Stimulated activated CD4-positive, alpha-beta T cell treated with anti-CD3 and anti-CD28 coated beads, TNF-alpha, amount 100 ng/mL, for 48 hours (primary cell): ENCODE measurements at places on chromosomes 3 and 15.

DNA sequence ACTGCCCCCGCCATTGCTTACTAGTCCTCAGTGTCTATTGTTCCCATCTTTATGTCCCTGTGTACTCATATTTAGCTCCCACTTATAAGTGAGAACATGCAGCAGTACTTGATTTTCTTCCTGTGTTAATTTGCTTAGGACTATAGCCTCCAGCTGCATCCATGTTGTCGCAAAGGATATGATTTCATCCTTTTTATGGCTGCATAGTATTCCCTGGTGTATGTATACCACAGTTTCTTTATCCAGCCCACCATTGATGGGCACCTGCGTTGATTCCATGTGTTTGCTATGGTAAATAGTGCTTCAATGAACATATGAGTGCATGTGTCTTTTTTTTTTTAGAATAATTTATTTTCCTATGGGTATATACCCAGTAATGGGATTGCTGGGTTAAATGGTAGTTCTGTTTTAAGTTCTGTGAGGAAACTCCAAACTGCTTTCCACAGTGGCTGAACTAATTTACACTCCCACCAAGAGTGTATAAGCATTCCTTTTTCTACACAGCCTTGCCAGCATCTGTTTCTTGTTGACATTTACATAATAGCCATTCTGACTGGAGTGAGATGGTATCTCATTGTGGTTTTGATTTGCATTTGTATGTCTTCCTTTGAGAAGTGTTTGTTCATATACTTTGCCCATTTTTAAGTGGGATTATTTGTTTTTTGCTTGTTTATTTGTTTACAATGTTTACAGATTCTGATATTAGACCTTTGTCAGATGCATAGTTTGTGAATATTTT is 53.7 kb downstream of the GALK2 start:
- DNase-seq, result no peak

GRCh38 chr15:98560338-98560737 is 88.0 kb upstream of the IGF1R start:
- no peak for DNase-seq

DNA sequence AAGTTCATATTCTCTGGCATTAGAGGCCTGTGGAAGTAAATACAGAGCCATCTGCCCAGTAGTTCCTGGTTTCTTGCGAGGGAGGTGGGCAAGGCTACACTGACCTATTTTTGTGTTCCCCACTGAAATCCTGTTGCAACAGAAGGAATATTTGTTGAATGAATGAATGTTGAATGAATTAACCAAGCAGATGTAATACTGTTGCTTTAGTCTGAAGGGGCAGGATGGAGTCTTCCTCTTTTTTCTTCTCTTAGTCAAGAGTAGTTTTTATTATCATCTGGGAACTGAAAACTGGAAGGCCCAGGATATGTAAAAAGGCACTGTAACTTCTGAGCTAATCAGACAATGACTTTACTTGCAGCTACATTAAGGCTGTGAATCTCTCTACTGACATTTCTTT is 17.1 kb downstream of the BLOC1S6 start:
- DNase-seq, result no peak

DNA sequence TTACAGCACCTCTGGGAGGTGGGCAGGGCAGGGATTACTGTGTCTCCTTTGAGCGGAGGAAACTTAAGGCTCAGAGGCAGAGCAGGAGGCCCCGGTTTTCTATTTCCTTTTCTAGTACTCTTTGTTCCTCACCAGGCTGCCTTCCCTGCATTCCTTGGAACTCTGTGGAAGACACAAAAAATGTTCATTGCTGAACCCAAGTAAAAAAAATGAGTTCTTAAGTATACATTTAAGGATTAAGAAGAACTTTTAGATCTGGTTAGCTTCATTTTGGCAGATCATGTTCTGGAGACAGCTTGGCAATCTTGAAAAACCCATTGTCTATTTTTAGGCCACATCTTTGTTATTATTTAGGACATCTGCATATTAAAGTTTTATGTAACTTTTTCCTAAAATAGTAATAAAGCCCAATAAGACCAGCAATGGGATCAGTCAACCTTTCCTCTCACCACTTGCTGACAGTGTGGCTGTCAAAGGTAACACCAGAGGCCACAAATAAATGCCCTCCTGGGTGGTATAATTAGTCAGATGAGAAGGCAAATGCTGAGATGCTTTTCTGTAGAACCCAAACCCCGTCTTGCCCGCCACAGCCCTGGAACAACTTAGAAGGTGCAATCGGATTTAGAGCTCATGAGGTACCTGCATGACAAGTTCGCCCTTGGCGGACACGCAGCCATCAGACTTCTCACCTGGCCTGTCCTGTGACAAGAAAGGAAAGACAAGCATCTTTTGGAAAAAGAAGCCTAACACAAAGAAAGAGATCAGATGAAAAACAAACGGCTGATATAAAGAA is 97.2 kb downstream of the DGKG start:
- DNase-seq, result no peak

GRCh38 chr3:66938338-66938963 is 59.7 kb upstream of the KBTBD8 start:
- DNase-seq, result no peak

DNA sequence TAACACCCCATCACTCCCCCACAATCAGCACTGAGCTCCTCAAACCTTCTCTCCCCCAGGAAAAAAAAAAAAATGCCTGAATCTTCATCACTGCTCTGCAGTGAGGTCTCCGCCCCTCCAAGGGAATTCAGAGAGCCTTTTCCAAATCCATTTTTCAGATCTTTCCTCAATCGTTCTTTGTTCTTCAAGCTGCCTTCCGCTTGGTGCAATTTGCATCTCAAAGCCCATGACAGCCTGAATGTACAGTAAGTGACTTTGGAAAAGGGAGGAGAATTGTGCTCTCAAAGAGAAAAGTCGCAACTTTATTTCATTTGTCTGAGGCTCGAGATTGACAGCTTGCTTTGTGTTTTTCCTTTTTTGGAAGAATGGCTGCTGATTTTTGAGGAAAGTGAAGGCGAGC is 75.0 kb downstream of the CORO2B start:
- no peak for DNase-seq

DNA sequence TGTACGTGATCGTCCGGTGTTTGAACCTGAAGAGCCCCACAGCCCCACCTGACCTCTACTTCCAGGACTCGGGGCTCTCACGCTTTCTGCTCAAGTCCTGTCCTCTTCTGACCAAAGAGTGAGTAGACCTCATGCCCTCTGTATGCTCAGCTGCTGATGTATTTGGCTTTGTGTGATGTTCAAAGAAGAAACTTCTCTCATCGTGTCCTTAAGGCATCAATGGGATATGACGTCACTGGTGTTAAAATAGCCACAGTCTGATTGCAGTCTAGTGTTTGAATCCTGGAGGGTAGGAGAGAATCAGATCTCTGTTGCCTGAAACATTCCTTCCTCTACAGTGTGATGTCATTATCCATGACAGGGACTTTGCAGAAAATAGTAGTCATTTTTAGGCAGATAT is 28.1 kb downstream of the ABHD2 start:
- DNase-seq, result no peak

DNA sequence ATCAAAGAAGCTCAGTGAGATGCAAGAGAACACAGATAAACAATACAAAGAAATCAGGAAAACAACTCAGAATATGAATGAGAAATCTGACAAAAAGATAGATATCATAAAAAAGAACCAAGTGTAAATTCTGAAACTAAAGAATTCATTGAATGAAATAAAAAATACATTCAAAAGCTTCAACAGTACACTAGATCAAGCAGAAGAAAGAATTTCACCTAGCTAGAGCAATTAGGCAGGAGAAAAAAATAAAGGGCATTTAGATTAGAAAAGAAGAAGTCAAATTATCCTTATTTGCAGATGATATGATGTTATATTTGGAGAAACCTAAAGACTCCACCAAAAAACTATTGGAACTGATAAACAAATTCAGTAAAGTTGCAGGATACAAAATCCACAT is 19.4 kb upstream of the CX3CR1 start:
- DNase-seq, result no peak

- DNase-seq, result no peak
Measured at GRCh38 chr3:154421083-154421482, 8.9 kb downstream of the GPR149 start.

- DNase-seq, result no peak
Measured at GRCh38 chr3:13025090-13025489, 48.1 kb downstream of the IQSEC1 start.

DNA sequence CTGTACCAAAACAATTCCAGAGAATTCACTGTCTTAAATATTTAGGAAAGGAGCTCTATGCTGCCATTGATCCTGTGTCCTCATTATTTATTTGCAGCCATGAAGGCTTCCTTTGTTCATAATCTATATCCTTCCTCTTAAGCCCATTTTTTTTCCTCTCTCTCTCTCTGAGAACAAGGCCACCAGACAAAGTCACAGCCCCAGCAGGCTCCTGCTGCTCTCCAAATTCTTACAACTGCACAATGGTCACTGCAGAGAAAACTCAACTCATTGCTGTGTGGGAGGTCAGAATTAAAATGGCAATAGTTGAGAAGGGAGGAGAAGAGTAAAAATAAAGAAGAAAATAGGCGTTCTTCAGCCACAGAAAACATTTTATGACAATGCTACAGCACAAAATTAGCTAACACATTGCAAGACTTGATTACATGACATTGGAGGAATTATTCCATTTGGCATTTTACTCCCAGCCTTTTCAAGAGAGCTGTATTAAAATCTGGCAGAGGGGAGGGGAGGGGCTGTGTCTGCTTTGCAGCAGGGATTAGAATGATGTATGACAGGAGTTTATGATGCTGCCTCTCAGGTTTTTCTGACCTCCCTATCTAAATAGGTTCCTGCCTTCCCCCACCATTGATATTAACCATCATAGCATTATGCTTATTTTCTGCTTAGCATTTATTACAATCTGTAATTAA is 399.7 kb upstream of the THBS1 start:
- DNase-seq, result no peak

DNA sequence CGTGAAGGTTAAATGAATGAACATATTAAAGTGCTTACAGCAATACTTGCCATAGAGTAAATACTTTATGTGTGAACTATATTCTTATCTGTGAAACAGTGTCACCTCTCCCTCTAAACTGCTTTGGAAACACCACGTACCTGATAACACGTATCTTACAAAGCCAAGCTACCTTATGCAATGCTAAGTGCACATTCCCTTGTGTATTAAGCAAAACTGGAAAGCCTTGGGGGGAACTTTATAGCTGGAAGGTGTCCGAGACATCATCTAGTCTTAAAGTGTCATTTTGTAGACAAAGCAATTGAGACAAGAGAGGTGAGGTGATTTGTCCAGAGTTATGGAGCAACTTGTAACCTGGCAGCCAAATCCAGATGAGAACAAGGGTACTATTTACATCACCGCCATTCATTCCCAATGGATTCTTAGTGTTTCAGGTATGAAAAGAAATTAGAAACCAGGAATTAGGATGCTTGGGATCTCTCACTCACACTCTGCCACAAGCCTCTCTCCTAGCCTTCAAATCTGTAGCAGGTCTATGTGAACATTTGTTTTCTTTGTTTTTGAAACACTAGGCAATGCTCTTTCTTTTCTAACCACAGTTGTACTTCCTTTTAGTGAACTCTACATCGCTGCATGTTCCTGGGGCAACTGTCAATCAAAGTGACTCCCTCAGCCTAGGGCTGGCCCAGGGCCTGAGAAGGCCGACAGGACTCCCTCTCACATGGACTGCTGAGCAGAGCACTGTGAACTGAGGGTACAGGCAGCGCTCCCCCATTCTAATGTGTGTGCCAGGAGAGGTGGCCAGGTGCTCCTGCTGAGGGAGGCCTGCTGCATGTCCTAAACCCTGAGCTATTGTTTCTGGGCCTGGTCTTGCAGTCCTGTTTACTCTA is 13.9 kb upstream of the MGLL start:
- no peak for DNase-seq

DNA sequence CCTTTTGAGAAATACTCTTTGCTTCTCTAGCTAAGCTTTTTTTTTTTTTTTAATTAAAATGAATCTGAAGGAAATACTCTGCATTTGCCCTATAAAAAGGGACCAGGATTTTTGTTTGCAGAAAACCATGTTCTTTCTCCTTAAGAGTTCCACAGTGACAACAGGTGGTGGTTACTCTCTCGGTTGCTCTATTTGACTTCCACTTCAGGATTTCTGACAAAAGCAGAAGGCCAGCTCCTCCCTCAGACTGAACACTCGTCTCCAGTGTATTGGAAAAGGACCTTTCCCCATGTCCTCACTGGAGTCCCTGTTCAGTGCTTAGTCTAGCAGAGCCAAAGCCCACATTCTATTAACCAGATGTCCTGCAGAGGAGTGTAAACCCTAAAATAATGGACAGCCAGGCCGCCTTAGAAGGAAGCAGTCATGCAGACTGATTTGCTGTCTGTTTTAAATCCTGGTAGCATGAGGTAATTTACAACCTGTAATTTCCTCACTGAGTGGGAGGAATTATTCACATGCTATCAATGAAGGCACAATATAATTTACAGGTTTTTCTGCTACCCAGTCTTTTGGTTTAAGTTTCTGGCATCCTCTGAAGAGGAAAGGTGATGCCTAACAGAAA is 599.3 kb downstream of the PYDC2 start:
- no peak for DNase-seq

DNA sequence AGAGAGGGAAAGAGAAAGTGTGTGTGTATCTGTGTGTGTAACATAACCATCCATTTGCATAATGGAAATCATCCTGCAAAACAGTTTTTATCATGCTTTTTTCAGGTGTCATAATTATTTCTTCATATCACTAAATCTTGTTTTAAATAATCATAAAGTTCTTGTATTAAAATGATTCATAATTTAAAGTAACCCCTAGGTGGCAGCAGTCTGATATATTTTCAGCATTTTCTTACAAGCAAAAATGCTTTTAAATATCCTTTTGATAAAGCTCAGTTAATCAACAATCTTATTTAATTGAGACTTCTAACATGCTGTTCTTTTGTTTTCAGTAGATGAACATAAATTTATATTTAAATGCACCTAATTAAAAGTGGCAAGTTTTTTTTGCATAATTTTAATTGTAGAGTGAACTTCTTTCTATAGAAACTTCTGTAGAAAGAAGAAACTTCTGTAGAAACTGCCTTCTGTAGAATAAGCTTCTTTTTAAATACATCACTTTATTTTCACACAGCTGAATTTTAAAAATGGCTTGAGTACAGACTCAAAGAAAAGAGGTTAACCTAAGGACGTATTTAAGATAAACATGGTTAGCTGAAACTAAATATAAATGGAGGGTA is 72.5 kb downstream of the OPA1 start:
- no peak for DNase-seq

DNA sequence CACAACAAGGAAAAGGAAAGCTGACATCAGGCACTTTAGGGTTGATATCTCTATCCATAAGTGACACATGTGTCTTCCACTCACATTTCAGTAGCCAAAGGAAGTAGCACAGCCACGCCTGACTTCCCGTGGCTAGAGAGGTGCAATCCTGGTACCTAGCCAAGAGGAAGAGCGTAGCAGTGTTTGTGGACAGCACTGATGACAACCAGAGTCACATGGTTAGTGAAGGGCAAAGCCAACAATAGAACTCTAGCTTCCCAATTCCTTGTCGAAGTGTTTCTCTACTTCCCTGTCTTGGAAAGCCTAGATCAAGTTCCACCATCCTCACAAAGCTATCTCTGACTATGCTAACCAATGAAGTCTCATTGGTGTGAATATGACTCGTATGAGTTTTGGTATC is 189.2 kb downstream of the RSL24D1 start:
- DNase-seq, result no peak

- DNase-seq, result no peak
Measured at GRCh38 chr15:84819291-84819768, 2.2 kb downstream of the ALPK3 start.

GRCh38 chr3:147702509-147702908 is 293.3 kb downstream of the ZIC1 start:
- no peak for DNase-seq

GRCh38 chr3:135349254-135349948 is 554.3 kb downstream of the EPHB1 start:
- DNase-seq, result no peak
